ENCODE measurements at places on chromosomes 7 and 10.

DNA sequence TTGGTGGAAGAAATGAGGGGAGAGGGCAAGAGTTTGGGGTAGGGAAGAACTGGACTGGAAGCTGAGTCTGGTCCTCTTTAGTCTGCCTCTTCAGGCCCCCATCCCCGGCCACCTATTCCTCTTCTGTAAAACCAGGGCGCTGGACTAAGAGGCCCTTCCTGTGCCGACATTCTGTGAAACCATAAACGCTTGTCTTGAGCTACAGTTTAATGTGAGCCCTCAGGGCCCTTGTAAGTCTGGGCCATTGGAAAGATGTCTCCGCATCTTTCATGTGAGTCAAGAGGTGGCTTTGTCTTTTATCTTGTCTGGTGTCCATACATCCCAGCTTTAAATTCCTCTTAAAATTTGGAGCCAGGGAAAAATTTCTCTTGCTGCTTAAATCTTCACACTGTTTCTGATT lies 90.6 kb downstream of the PLCE1 start:
- DNase-seq, result no peak

GRCh38 chr7:117372073-117372472 lies 49.2 kb upstream of the WNT2 start:
- no peak for DNase-seq

DNA sequence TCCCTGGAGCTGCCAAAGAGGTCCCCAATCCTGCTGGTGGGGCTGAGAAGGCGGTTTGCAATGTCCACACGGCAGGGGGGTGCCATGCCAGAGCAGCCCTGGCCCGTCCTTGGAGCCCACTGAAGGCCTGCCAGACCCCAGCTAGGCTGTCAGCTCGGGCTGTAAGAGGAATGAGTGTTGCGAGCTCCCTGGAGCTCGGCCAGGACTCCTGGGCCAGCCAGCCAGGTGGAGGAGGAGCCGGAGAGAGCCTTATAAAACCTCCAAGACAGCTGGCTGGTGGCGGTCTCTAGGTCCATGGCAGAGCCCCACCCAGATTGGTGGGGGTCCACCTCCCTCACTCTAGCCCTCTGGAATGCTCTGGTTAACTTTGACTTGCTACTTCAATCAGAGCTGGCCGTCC lies 55.1 kb upstream of the CALN1 start:
- no peak for DNase-seq

- DNase-seq, result no peak
These were observed 183.0 kb downstream of the RAPGEF5 start for GRCh38 chr7:22173685-22174573.

DNA sequence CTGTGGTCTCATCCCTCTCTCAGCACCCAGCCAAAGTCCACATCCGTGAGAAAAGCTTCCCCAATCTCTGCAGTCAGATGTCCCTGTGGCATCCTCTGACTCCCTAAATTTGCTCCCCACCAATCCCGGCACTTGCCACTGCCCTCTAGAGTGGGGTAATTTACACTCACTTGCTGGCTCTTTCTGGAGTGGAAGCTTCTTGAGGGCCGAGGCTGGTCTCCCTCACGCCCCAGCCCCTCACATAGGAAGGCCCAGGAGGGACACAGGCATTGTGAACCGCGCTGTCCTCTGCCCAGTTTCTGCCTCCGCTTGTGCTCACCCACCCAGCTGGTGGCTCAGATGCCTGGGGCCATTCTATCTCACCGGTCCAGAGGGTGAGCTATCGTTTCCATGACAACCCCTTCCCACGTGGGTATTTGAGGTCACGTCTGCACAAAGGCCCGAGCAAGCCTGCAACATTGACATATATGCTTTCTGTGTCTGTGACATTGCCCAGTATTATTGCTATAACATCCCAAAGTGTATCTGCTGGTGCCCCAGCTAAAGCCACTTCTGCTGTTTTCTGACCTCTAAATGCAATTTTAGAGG lies 97.3 kb upstream of the CTBP2 start:
- no peak for DNase-seq

DNA sequence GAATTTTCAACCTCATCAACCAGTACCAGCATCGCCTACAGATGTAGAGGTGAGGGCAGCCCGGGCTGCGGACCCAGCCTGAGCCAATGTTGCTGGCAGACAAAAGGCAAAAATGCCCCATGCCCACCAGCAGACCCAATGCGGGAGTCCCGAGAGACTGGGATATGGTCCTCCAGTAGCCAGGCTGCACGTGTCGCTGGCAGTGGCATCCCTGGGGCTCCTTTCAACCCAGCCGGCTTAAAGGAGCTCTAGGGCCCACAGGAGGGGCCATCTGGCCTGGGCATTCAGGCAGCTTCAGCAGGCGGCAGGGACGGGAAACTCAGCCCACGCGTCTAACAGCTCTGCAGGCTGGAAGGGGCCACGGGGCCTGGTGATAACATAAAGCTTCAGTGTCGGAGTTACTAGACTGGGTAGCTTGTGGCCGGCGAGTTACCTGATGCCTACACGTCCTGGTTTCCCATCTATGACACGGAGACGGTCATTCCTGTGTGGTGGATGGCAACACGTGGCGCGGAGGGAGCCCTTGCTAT lies 70.7 kb downstream of the PROSER2 start:
- DNase-seq, result no peak

DNA sequence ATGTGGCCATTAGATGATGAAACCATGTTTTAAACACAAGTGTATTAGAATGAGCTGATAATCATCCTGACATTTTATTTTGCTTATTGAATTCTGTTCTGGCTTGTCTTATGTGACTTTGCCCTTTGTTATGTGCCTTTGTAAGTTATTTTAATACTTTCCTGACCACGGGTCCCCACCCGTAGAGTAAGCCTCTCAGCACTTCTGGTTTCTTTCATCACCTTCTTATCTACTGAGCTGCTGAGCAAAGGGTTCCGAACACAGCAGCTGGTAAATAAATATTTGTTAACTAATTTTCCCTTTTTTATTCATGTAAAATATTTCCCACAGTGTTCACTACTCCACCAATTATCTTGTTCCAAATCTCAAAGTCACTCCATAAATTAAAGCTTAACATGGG lies 1115.3 kb downstream of the SORCS3 start:
- DNase-seq, result no peak

DNA sequence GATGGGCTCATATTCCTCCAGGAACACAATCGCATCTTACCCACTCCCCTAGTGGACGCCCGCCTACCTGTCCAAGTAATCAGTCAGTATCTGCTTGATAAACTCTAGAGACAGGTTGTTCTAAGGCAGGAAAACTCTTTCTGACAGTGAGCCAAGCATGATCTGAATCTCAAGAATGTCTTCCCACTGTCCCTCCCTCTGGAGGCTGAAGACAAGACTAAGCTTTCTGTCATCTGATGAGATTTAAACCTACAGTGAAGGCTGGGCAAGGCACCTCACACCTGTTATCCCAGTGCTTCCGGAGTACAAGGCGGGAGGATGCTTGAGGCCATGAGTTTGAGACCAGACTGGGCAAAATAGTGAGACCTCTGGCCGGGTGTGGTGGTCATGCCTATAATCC lies 586.6 kb downstream of the GALNT17 start:
- DNase-seq, result no peak

DNA sequence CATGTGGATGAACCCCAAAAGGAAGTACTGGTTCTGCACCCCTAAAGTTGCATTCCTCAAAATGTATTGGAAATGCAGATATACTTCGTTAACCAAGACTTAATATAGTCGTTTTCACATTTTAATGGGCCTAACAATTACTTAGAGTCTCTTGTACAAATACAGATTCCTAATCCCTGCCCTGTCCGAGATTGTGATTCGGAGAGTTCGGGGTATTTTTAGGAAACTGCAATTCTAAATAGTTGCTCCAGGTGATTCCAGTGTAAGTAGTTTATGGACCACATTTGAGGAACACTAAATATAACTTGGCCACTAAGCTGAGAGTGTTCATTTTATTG lies 830 bp downstream of the TRUB1 start:
- DNase-seq, result no peak

GRCh38 chr7:107034553-107034952 lies 10.0 kb upstream of the PRKAR2B start:
- DNase-seq, result no peak

DNA sequence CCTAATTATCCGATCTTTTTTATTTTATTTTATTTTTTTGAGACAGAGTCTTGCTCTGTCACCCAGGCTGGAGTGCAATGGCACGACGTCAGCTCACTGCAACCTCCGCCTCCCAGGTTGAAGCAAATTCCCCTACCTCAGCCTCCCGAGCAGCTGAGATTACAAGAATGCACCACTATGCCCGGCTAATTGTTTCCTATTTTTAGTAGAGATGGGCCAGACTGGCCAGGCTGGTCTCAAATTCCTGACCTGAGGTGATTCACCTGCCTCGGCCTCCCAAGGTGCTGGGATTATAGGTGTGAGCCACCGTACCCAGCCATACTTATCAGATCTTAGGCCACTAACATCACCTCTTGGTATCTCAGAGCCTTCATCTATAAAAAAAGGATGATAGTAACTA lies 4.9 kb downstream of the SLC25A13 start:
- no peak for DNase-seq

GRCh38 chr10:84204122-84204521 lies 9.8 kb downstream of the CDHR1 start:
- DNase-seq, result no peak

DNA sequence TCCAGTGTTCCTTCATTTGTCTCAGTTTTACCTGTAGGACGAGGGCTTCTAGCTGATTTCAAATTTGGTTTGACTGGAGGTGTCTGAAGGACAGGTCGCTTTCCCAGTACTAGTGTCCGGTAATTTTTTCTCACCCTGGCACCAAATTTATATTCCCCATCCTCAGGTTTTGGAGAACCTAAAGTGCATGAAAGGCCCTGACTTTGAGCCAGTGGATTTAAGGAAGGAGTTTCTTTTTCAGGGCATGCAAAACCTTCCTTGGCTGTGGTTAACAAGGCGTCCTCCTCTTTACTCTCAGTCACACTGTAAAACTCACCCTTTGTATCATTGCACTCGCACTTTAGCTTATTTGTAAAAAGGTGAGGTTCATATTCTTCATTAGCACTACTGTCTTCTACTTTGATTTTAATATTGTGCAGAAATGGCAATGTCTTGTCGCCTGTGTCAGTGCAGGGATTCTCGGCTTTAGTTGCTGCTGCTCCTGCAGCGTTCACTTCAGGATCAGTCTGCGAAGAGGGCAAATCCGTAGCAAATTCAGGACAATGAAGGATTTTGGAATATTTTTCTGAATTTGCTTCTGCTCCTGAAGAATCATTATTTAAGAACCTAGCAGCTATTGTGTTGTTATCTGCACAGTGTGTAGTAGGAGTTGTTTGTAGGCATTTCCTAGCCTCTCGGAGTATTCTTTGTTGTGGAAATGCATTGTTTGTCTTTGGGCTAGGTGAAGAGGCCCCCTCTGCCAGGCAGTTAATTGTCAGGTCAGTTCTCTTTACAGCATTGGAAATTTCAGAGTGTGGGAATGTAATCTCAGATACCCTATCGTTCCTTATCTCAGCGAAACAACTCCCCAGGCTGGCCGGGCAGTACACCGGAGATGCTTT lies 9.9 kb downstream of the SKIDA1 start:
- no peak for DNase-seq

DNA sequence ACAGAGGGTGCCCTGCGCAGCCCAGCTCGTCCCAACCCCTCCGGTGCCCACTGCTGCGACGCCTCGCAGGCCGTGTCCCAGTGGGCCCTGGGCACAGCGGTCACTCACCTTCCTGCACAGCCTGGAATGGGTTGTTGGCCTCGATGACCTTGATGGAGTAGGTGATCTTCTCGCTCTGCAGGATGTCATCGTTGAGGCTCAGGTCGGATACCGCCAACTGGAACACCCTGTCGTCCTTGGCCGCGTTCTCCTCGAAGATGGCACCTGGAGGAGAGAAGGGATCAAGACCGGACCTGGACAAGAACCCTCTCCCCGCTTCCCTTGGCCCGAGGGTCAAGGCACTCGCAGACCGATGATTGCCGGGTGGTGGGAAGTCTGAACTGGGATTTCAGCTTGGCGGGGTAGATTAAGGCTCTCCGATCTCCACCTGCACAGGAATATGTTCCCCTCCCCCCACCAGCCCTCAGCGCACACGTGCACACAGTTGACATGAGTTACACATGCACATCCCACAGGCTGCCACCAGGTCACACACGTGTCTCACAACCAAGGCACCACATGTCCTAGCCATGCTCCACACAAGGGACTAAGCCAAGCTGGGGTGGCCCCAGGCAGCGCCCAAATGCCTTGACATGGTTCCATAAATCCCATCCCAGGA lies 2.6 kb downstream of the GRID1 start:
- DNase-seq, result no peak

- no peak for DNase-seq
These were observed 14.8 kb downstream of the MBL2 start for GRCh38 chr10:52757773-52758172.

DNA sequence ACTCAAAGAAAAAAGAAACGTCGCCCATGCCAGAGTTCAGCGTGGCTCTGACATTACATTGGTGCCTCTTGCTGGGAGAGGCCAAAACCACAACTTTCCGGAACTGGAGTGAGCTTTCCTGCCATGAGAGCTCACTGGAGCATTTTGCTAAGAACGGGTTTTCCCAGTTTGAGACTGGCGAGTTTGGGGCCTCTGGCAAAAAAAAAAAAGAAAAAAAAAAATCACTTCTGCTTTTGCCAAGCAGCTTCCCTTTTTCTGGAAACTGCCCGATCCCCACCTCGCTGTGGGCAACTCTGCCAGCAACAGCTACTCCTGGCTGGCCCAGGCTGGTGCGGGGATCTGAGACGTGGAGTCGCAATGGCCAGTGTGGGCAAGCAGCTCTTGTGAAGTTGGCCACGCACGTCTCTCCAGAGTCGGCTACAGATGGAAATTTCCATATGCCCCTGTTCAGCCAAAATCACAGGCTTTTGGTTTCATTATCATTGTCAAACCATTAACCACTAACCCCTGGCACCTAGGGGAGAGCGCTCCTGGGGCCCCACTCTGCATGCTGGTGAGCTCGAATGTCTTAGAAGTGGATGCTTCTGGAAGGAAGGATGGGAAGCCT lies 25.7 kb downstream of the PRKAG2 start:
- no peak for DNase-seq

GRCh38 chr10:76998451-76998850 lies 639.2 kb downstream of the KCNMA1 start:
- no peak for DNase-seq

DNA sequence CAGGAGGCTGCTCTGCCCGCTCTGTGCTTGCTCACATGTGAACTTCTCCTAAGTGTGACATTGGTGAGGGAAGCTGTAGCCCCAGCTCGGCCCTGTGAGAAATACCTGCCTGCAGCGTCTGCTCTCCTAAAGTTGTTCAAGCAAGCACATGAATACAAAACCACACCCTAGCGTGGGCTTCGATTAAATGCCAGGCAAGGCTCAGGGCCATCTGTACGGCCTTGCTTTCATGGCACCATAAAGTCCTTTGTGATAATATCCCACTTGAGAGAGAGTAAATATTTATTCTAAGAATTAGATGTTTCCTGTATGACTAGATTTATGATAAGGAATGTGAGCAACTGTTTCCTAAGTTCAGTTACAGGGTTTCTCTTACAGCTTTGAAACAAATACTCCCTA lies 262.8 kb upstream of the KLF14 start:
- no peak for DNase-seq

DNA sequence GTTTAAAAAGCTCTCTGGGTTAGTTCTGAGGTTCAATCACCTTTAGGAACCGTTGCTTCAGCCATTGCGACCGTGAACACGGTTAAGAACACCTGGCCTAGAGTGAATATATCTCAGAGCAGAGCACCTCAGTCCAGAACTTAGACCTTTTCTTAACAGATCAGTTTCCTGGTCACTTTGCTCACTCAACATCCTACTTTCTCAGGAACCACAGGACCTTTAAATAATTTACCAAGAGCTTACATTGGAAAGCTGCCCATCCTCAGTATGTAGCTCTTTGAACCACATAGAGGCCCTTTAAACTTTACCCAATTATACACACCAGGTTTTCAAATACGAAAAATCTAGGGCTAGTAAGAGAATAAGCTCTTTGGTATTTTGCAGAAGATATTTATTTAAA lies 153.2 kb downstream of the NRBF2 start:
- DNase-seq, result no peak

Measured in esophagus squamous epithelium (tissue), 5 donors.